ENCODE measurements at places on chromosomes 1 and 21. TPM values are rescaled to one million over a fixed set of nuclear protein-coding genes. Genes with fewer than 3 reads are reported as not detected.

The ABCA4 gene
- total RNA-seq = 0.65 TPM

The IQGAP3 gene
- 2.5 TPM for total RNA-seq

The AMY1A gene
- total RNA-seq = not detected

The LRRN2 gene
- 0.28 TPM for total RNA-seq

The NLRP3 gene
- 0.09 TPM for total RNA-seq

The FMO4 gene
- 2.5 TPM for total RNA-seq

The HAO2 gene
- not detected for total RNA-seq

The PYHIN1 gene
- total RNA-seq = not detected

Data from smooth muscle cell of bladder (primary cell).